ENCODE measurements at places on chromosomes 5 and 9. TPM values are rescaled to one million over a fixed set of nuclear protein-coding genes. Genes with fewer than 3 reads are reported as not detected.

Gene GAPT
- 0.58 TPM for polyA plus RNA-seq

Gene FOXD4L5
- polyA plus RNA-seq = not detected

DNA sequence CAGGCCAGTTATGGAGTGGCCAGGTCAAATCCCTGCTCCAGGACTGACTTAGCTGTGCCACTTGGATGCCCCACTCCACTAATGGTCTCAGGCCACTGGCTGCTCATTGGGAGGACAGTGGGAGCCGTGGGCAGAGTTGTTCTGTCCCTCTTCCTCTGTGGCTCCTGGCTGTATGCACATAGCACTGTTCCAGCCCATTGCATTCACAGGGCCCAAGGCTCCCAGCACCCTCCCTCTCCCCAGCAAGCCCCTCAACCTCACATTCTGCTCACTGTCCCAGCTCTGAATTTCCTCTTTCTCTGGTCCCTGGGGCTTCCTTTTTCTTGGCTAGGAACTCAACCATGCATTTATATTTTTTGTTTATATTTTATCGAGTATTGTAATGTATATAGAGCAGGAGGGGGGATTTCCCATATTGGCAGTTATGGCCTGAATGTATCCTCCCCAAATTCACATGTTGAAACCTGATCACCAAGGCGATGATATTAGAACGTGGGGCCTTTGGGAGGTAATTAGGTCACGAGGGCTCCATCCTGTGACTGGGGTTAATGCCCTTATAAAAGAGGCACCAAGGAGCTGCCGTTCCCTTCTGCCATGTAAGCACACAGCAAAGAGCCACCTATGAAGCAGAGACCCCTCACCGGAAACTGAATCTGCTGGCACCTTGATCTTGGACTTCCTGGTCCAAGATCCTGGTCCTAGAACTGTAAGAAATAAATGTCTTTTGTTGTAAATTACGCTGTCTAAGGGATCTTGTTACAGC, 17.0 kb upstream of the MVB12B start:
- H3K36me3 ChIP-seq = no peaks in the 10 kb centered on the region
- no peak overlapping the region for H3K27ac ChIP-seq
- H3K4me1 ChIP-seq = no peaks in the 10 kb centered on the region
- no peak overlapping the region for H3K4me3 ChIP-seq

GRCh38 chr9:112380102-112380824, at the start of gene HSDL2:
TSS of gene HSDL2 (plus strand) at chr9:112380108. CDS start at chr9:112380164, 56 bp downstream.
- no peaks in the 10 kb centered on the region for H3K36me3 ChIP-seq
- DNase-seq = peak; percentile 68
- no peaks in the 10 kb centered on the region for H3K27me3 ChIP-seq
- H3K4me3 ChIP-seq = peak within 1 kb of the TSS; percentile 83
- peak within 1 kb of the TSS; percentile 97 for H3K27ac ChIP-seq

DNA sequence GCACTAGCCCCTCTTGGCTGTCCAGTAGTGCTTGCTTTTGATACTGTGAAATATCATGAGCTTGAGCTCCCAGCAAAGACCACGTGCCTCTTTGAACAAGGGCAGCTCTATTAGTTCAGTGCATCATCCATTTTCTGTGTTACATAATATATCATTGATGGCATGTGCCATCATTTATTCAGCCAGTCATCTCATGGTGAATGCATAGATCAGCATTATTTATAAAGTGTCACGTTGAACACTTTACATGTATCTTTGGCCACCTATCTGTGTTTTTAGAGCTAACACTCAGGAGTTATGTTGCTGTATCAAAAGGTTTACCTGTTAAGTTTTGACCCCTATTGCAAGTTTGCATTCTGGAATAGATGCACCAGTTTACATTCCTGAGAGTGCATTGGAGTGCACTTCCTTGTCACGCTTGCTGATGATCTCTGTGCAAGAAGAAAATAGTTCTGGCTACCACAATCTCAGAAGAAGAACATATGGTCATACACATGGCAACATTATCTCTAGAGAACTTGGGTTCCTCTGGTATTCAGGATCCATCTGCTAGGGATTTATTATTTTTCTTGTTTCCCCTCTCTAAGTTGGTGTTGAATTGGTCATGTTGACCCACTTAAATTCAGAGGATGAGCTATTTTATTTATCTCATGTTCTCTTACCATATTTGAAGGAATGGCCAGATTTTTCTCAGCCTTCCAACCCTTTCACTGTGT, 120.9 kb downstream of the SH3GL2 start:
- H3K27me3 ChIP-seq = no peaks in the 10 kb centered on the region
- no peak overlapping the region for H3K27ac ChIP-seq
- no peak for DNase-seq

GRCh38 chr5:77374686-77375085, 117.4 kb downstream of the WDR41 start:
- no peaks in the 10 kb centered on the region for H3K4me1 ChIP-seq
- DNase-seq = no peak
- H3K4me3 ChIP-seq = no peak overlapping the region
- H3K36me3 ChIP-seq = no peaks in the 10 kb centered on the region

- H3K4me1 ChIP-seq = peaks cover 18% of the 10 kb centered on the region
- H3K27ac ChIP-seq = peak overlapping the region; percentile 81
- no peaks in the 10 kb centered on the region for H3K27me3 ChIP-seq
- no peak overlapping the region for H3K4me3 ChIP-seq
- DNase-seq = peak; percentile 97
Measured at GRCh38 chr9:113609562-113610318, 146.2 kb downstream of the RGS3 start.

GRCh38 chr5:140039561-140039960, 3.5 kb downstream of the NRG2 start:
- H3K4me3 ChIP-seq = no peak overlapping the region
- no peaks in the 10 kb centered on the region for H3K36me3 ChIP-seq
- no peaks in the 10 kb centered on the region for H3K27me3 ChIP-seq
- peaks cover 40% of the 10 kb centered on the region for H3K4me1 ChIP-seq
- no peak overlapping the region for H3K27ac ChIP-seq

DNA sequence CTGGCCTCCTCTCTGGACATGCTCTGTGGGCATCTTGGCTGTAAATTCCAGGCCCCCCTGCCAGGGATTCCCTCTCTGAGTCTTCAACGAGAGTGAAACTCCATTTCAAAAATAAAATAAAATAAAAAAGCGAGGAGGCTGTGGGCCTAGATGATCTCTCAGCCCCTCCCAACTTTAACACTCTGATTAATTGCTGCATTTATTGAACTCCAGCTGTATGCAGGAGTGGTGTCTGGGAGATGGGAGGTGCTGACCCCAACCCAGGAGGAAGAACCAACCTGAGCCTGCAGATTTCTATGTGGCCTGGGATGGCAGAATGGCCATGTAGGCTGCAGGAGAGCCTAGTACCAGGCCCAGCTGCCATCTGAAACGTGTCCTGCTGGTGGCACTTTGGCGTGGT, 154.5 kb upstream of the IER5L start:
- H3K4me1 ChIP-seq = peaks cover 49% of the 10 kb centered on the region
- no peak for DNase-seq
- peak overlapping the region; percentile 56 for H3K27ac ChIP-seq
- H3K36me3 ChIP-seq = no peaks in the 10 kb centered on the region
- H3K4me3 ChIP-seq = no peak overlapping the region
- no peaks in the 10 kb centered on the region for H3K27me3 ChIP-seq

DNA sequence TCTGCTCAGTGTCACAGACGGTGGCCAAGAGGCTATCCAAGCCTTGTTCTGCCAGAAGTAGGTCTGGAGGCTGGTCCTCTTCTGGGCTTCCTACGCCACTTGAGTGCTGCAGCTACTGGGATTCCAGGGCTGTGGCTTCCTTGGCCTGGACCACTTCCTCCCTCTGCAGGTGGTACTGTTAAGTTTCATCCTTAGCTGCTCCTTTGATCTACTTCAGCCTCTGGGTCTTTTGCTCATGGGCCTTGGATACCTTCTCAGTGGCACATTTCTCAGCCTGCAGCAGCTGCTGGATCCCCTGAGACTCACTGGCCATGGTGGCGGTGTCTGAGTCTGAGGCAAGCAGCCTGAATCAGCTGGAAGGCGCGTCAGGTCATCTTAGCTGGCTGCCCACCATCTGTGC, 10.3 kb downstream of the CNOT8 start:
- H3K27me3 ChIP-seq = no peaks in the 10 kb centered on the region
- H3K4me3 ChIP-seq = no peak overlapping the region
- no peaks in the 10 kb centered on the region for H3K36me3 ChIP-seq
- H3K4me1 ChIP-seq = peaks cover 41% of the 10 kb centered on the region
- H3K27ac ChIP-seq = peak overlapping the region; percentile 85

DNA sequence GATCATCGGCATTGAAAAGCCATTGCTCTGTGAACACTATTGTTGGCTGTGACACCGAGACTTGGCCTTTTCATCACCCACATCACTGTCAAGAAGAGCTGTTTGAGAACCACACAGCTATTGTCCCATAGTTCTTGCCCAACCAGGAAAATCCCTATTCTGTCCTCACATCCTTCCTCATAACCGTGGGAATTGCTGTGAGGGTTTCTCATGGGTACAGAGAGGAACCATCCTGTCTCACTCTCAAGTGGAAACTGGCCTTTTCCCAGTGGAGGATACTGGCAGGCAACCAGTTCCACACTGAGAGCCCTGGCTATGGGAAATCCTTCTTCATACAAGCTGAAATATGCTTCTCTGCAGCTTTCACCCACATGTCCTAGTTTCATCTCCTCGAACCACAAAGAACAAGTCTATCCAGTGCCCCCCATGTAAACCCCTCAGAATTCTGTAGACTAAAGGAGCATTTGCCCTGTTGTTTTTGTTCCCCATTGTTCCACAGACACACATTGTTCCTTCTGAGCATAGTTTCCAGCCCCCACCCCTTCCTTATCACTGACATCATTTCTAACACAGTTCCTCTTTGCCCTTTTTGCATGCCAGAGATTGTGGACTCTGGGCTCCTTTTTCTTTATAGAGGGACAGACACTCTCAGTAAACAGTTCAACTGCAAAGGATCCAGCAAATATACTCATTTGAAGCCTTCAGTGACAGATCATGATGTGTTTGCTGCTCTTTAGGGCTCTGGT, 57.8 kb upstream of the C5orf46 start:
- no peaks in the 10 kb centered on the region for H3K36me3 ChIP-seq
- no peaks in the 10 kb centered on the region for H3K4me1 ChIP-seq

- no peaks in the 10 kb centered on the region for H3K27me3 ChIP-seq
- no peak overlapping the region for H3K27ac ChIP-seq
- DNase-seq = no peak
- no peak overlapping the region for H3K4me3 ChIP-seq
- no peaks in the 10 kb centered on the region for H3K4me1 ChIP-seq
Measured at GRCh38 chr5:66377747-66378146, 218.4 kb upstream of the MAST4 start.

Measured in testis (tissue), 5 donors.